Activated naive CD4-positive, alpha-beta T cell (primary cell): ENCODE measurements at places on chromosomes 6 and 20.

DNA sequence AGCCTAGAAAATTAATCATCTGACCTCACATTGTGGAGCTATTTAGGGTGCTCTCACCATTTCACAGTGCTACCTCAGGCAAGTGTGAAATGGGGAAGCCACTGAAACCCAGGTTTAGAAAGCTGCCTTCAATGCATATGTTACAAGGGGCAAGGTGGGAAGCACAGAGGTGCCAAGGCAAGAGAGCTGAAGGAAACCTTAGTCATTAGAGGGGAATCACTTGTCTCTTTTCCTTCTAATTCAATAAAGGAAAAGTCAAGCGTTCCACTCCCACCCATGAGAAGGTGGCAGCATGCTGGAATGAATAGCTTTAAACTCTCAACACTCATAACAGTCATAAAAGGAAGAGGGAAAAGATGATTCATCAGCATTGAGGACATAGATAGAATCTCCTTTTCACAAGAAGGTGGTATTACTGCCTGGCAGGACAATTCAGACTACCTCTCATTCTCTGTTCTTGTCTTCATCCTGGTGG, 251.9 kb upstream of the IRAK1BP1 start:
- no peak for DNase-seq

GRCh38 chr20:63690003-63690897, 6.2 kb upstream of the TNFRSF6B start:
- DNase-seq = no peak

- no peak for DNase-seq
Measured at GRCh38 chr6:38786486-38786885, 71.4 kb downstream of the DNAH8 start.

GRCh38 chr20:37928996-37929682, 26.2 kb downstream of the VSTM2L start:
- DNase-seq = no peak

- no peak for DNase-seq
Measured at GRCh38 chr6:1846611-1847010, 236.9 kb downstream of the FOXC1 start.

GRCh38 chr20:10249822-10250221, 31.2 kb downstream of the SNAP25 start:
- DNase-seq = no peak
